Activated naive CD4-positive, alpha-beta T cell treated with Interleukin-2 at 50 U/mL for 16 hours (primary cell): ENCODE measurements at places on chromosomes 5 and 9.

- no peak for DNase-seq
Measured at GRCh38 chr5:123965626-123966025, 453.6 kb downstream of the CSNK1G3 start.

DNA sequence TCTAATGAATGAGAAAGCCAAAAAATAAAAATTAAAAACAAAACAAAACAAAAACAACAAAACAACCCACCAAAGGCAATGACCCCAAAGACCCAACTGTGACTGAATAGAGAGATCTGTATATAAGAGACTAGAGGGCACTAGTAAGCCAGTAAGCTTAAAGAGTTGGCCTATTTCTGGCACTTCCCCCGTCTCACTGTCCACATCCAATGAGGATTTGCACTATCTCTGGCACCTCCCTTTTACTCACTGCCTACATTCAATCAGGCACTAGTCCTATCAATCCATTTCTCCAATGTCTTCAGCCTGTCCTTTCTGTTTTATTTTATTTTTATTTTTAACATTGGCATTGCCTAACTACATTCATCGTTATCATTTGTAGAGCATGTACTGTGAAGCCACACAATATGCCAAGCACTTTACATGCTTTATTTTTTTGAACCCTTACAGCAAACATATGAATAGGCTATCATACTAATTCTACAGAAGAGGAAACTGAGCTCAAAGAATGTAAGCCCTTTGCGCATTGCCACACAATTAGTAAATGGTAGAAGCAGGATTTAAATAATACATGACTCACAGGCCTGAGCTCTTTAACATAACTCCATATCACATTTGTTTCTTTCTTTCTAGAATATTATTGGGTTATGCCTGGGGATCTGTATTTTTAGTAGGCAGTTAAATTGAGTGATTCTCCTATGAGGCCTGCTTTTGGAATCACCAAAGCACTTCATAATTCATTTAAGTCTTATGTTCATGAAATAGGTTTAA lies 70.0 kb downstream of the C6 start:
- DNase-seq: no peak

DNA sequence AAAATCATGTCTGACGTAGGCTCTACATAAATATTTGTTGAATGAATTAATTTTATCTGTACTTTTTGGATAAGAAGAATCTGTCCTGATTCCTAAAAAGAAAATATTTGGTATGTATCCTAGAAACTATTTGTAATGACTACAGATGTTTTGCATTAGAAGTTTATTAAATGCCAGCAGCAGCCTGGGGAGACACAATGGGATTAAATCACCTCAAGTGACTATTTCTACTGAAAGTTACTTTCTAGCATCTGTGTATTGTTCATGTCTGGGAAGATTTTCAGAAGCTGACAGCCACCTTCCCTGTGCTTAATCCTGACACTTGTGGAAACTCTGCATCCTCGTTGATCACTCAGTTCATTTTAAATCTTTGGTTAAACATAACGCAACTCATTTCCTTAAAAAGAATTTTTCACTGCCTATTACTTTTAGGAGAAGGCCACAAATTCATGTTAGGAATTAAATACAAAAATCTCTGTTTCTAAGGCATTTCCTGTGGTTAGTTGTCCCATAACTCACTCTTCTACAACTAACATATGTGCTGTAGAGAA lies 209.3 kb upstream of the PPP1R2B start:
- no peak for DNase-seq

- DNase-seq: no peak
Measured at GRCh38 chr9:130352081-130352480, 86.5 kb downstream of the HMCN2 start.

- DNase-seq: no peak
Measured at GRCh38 chr5:171520300-171521174, 101.1 kb downstream of the FGF18 start.
